ENCODE measurements at places on chromosomes 16 and 17. TPM values are rescaled to one million over a fixed set of nuclear protein-coding genes. Genes with fewer than 3 reads are reported as not detected.

Gene GCGR
- not detected for total RNA-seq

Gene FSCN2
- total RNA-seq = not detected

Gene SLFN12L
- total RNA-seq = 0.15 TPM

Gene COL1A1
- 50.0 TPM for total RNA-seq

Gene RAB26
- total RNA-seq = 1.6 TPM

Gene MT1M
- not detected for total RNA-seq

Gene EIF1
- 93.2 TPM for total RNA-seq

Gene EXOC7
- total RNA-seq = 78.1 TPM

Gene DHX58
- 41.5 TPM for total RNA-seq

Gene ZACN
- total RNA-seq = not detected

Gene CNP
- total RNA-seq = 36.1 TPM

Gene TLE7
- total RNA-seq = not detected

Gene CCL13
- not detected for total RNA-seq

Gene ANKRD13B
- total RNA-seq = 6.2 TPM

Gene WNK4
- total RNA-seq = 0.32 TPM

Gene TNFAIP1
- total RNA-seq = 36.6 TPM

Gene ACSM2A
- not detected for total RNA-seq

Gene TBC1D3L
- total RNA-seq = 2.7 TPM

Gene ASPHD1
- 1.2 TPM for total RNA-seq

Gene C16orf92
- total RNA-seq = not detected

Gene NT5M
- 2.1 TPM for total RNA-seq

Gene GAS7
- 0.32 TPM for total RNA-seq

Gene RPRML
- not detected for total RNA-seq

Gene C1QTNF1
- 17.9 TPM for total RNA-seq

Gene CIITA
- 0.15 TPM for total RNA-seq

Gene SSTR5
- not detected for total RNA-seq

Gene PIK3R5
- not detected for total RNA-seq

Gene GRIN2A
- not detected for total RNA-seq

Gene NECAB2
- total RNA-seq = not detected

Gene PROCA1
- 1.5 TPM for total RNA-seq

Gene SULT1A3
- 4.0 TPM for total RNA-seq

Gene MNT
- total RNA-seq = 1.4 TPM

Gene TP53TG3
- not detected for total RNA-seq

Gene B4GALNT2
- total RNA-seq = not detected

Gene MAP2K6
- 5.8 TPM for total RNA-seq

Gene CMTM2
- not detected for total RNA-seq

Gene NPIPA5
- 1.3 TPM for total RNA-seq

Gene C16orf96
- not detected for total RNA-seq

Gene SLC38A8
- not detected for total RNA-seq

Gene SLC25A10
- total RNA-seq = 17.5 TPM

Gene TNFRSF13B
- total RNA-seq = not detected

Gene MSRB1
- 8.1 TPM for total RNA-seq

Gene SLC16A11
- total RNA-seq = 0.46 TPM

Gene SLC4A1
- total RNA-seq = not detected

Gene ZP2
- not detected for total RNA-seq

Gene ARHGDIG
- total RNA-seq = 0.61 TPM

Gene DNAAF8
- total RNA-seq = 0.32 TPM

Gene SKAP1
- total RNA-seq = 0.65 TPM

Gene KPNB1
- 331 TPM for total RNA-seq

Gene CYB5B
- 79.3 TPM for total RNA-seq
